ENCODE measurements at places on chromosomes 4 and X.
A peak's percentile ranks its signal among the peaks of the same experiment; 100 is the strongest.

- no peak for DNase-seq
Measured at GRCh38 chrX:23811108-23811651, 28.2 kb downstream of the SAT1 start.

DNA sequence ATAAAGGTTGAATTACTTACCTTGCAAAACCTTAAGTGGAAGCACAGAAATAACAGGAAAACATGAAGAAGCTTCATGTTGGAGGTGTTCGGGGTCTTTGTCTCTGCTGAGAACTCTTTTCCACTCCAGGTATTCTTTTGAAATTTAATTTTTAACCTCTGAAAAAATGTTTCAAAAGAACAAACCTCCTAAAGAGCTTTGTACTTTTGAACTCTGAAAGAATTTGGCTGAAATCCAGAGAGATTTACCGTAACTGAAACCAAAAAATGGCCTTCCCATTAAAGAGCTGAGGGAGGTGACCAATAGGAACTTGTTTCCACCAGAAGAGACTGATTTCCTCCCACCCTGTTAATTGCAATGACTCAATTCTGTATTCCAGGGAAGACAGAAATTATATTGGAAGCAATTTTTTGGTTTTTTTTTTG, at the start of gene CFI:
Gene CFI, minus strand, starts transcription at position 105 of the 425 bp plus-strand sequence. Its CDS starts 28 bp downstream, at position 77.
- DNase-seq: peak; percentile 41

DNA sequence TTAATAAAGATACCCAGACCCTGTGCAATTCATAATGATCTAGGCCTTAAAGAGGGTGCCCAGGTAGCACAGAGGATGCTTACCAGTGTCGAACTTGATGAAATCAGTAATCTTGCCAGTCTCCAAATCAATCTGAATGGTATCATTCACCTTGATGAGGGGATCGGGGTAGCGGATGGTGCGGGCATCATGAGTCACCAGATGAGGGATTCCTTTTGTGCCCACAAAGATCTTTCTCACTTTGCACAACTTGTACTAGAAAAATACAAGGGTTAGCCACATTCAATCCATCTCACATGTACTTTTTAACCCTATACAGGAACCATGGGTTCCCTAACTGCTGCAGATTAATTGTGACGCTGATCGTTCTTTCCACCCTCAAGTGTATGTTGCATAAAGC, 3.3 kb downstream of the RPS4X start:
- DNase-seq: no peak

DNA sequence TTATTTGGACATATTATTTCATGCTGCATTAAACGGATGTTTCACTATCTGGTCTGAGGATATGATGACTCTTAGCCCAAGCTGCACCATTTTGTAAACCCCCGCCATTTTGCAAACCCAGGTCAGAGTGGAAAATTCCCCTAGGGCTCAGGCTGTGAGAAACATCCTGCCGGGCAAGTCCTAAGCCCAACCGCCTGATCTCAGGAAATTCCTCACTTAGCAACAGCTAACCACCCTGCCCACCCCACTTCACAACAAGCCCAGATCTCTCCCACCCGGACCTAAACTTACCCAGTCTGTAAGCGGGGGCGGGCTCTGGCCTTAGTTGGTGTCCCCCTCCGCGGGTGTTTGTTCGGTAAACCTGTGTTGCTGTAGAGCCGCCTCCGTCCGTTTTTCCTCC, 2747.1 kb downstream of the PCDH7 start:
- no peak for DNase-seq

DNA sequence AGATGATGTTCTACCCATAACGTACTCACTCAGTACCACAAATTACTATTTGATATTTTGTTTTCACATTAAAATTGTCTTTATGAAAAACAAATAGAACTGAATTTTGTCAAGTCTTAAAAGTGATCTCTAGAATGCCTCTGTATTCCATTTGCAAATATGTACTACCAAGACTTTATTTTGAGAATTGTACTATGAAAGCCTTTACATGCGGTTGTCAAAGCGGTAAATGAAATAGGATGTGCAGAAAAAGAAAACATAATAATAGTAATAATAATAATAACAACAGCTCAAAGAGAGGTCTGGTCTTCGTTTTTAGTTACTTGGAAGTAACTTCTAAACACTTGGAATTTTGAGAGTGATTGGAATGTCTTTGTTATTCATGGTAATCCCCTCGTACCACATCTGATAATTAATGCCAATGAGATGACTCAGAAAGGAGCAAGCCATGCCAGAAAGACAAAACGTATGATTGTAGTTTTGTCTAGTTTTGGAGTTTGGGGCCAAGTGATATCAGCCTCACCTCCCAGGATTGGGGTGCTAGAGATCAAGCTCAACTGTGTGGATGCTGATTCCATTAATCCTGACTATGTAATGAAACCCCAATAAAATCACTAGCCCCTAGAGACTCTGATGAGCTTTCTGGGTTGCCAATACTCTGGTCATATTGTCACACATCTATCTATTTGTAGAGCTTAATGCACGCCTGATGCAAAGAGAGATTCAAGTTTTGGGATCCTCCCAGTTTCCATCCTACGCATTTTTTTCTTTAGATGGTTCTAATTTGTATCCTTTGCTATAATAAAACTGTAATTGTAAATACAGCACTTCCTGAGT, 20.2 kb upstream of the CTSO start:
- no peak for DNase-seq

- no peak for DNase-seq
Measured at GRCh38 chr4:108287834-108288413, 119.2 kb upstream of the LEF1 start.

DNA sequence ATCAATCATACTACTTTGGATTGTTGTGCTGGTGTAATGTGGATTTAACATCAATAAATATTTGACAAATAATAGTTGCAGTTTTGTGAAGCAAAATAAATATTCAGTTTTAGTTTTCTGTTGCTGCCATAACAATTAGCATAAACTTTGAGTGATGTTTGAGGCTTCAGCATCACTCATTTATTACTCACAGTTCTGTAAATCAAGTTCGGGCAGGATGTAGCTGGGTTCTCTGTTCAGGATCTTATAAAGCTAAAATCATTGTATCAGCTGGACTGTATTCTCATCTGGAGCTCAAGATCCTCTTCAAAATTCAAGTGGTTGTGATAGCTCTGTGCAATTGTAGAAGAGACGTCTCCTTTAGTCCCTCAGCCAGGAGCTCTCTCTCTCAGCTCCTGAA, 81.7 kb downstream of the CBR4 start:
- DNase-seq: no peak
